ENCODE measurements at places on chromosomes 3 and 15.

- no peak for DNase-seq
Observed at GRCh38 chr3:129238945-129239705, 10.3 kb upstream of the COPG1 start.

DNA sequence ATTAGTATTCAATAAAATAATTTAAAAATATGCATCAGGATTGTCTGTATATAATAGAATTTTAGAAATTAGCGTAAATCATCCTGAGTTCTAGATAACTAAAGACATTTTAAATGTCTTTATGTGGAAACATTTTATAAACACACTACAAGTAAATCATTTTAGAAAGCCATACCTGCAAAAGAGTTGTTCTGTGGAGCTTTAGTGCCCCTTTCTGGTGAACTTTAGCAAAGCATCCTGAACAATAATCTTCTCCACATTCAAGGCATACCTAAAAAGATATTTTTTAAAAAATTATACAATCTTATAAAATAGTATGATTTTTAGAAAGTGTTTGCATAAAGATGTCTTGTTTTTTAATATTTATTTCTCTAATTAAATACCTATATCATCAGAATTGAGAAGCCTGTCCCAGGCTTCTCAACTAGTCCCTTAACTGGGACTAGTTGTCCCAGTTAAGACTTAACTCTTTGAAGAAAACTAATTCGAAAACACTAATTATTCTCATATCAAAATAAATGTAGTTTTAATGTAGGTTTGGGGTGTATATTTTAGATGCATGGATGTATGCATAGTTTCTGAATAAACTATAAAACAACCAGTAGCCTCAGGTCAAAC is 29.7 kb downstream of the ZBBX start:
- DNase-seq = no peak

GRCh38 chr3:150090006-150090405 is 119.3 kb upstream of the PFN2 start:
- DNase-seq = no peak

- no peak for DNase-seq
Observed at GRCh38 chr3:150830094-150830681, 67.2 kb upstream of the SIAH2 start.

- DNase-seq = no peak
Observed at GRCh38 chr15:32679298-32679690, 37.8 kb downstream of the SCG5 start.

DNA sequence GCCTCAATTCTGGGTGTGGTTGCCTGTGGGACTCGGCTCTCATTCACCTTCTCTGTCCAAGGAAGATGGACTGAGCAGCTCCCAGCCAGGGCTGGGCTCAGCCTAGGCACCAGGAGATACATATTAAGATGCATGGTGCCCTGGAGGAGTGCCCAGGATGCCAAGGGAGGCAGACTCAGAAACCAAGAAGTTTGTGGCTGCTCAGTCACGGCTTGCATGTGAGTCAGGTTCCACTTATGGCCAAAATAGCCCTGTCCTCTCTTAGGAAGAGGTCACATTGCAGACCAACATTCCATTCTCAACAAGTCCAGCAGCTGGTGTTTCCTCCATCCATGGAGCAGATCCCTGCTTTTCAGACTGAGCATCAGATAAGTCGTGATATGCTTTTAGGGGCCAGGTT is 21.8 kb downstream of the CDCP1 start:
- DNase-seq = no peak

DNA sequence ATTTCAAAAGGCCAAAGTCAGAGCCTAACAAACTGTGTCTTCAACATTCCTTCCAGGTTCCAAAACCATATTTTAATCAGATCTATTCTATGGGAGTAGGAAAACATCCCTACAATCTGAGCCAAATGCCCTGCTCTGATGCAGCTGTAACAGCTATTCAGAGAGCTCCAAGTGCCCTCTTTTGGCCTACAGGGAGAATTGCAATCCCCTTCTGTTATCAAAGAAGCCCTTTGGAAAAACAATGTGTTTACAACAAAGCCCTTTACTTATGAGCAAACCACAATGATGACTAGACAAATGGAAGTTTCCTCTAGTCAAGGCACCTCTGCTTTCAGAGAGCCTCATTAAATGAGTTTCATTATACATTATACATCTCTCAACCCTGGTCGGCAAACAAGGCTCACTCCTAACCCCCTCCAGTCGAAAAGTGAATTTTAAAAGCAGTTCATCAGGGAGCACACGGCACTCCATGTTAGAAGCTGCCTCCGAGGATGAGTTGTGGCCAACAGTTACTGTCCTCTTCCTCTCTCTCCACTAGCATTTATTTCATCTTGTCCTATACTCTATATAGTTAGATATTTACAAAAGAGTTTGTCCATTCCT is 42.6 kb upstream of the TMCO5A start:
- peak; percentile 37 for DNase-seq

- no peak for DNase-seq
Observed at GRCh38 chr3:119357190-119357589, 63.0 kb downstream of the ARHGAP31 start.

DNA sequence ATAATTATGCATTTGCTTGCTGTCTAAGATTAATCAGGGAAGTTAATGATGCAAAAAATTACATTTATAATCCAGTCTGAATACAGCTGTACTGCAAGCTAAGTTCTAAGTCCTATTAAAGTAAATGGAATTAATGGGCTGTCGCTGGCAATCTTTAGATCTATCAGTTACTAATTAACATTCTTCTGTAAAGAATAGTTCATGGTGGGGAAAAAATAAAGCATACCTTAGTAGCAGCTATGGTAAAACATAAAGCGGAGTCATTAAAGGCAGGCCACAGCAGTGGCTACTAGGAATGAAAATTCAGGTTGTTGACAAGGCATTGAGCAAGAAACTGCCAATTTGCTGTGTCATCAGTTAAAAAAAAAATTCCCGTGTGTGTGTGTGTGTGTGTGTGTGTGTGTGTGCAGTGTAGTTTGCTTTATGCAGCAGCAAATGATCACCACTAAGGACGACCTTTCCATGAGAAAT is 129.8 kb downstream of the ZNF385D start:
- DNase-seq = peak; percentile 21

GRCh38 chr3:162738784-162739183 is 1242.2 kb downstream of the OTOL1 start:
- DNase-seq = no peak

- DNase-seq = no peak
Observed at GRCh38 chr3:124512881-124513609, 217.2 kb upstream of the UMPS start.

DNA sequence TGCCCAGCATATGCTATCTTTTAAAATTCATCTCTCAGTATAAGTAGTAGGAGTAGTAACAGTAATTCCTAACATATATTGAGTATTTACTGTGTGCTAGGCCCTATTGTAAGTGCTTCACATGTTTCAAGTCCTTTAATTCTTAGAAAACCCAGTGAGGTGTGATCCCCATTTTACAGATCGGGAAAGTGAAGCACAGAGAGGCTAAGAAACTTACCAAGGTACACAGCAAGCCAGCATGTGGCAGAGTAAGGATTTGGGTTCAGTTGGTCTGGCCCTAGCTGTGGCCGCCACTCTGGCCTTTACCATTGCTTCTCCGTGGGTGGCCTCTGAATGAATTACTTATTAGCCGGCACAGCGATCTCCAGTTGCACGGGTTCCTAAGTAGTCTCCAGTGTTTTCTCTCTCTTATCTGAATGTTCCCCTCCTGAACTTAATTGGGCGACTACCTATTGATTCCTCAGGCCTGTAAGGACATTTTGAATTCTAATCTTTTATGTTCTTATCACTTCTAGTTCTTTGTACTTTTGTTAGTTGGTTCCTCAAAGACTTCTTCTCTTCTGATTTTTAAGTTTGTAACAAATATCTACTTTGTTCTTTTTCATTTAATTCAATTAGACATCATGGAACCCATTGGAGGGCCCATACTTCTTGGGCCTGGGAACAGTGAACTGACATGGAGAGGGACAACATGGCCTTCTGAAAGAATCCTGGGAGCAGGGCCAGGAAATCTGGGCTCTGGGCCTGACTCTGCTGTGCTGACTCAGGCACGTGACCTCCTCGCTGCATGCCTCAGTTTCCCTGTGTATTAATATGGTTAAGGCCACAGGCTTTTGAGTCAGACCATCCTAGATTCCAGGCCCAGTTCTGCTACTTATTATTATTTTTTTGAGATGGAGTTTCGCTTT is 11.6 kb downstream of the CLCN2 start:
- DNase-seq = no peak

DNA sequence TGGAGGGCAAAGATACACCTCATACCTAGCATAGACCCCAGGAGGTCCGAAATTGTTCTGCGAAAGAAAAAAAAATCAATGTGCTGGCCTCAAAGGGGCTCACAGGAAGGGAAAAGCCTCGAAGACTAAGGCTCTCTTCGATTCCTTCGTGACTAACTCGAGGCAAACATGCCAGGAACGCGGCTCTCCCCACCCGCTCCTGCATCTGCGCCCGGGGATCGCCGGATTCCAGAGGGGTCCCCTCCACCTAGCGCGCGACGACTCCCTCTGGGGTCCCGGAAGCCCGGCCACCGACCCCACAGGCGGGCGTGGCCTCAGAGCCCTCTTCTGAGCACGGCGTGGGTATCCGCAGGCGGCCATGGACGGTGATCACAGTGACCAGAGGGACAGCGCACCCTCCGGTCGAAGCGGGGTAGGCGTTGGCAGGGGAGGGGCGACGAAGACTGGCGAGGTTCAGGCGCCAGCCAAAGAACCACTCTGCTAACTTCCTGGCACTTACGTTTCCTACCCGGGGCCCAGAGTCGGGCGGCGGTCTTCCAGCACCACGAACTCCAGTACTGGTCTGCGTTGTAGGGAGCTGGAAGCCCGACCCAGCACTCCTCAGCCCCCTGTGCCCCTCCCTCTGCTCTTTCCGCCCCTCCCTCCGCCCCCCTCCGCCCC is 515 bp upstream of the EIF3J start:
- DNase-seq = peak; percentile 43

- DNase-seq = no peak
Observed at GRCh38 chr3:182235504-182235903, 523.8 kb downstream of the SOX2 start.

DNA sequence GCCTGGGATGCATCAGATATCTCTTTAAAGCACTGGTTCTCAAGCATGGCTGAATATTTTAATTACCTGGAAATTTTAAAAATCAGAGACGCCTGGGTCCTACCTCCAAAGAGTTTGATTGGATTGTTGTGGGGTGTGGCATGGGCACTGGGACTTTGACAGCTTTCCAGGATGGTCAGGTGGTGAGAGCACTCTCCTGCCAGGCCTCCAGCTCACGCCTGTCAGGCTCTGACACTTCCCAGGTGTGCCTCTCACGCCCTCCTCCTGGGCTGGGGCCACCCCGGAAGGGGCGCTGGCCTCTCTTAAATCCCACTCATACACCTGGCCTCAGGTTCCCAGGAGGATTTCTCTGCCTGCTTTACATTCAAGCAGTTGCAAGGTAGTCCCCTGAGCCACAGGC is 48.5 kb downstream of the AMOTL2 start:
- DNase-seq = no peak

DNA sequence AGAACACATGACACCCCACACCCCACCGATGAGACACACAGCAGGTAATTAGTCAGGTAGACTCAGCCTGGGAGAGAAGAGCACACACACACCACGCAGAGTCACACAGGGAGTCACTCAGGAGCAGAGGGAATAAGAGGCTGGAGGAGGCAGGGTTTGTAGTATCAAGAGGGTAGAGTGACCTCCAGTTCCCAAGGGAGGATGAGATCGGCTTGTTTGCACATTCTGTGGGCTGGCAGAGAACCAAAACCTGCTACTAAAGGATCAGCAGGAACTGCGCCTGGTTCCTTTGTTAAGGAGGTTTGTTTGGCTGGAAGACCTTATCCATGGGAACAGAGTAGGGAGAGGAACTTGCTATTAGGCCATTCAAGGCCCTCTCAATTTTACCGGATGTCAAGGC is 281.4 kb upstream of the SLCO3A1 start:
- DNase-seq = no peak

DNA sequence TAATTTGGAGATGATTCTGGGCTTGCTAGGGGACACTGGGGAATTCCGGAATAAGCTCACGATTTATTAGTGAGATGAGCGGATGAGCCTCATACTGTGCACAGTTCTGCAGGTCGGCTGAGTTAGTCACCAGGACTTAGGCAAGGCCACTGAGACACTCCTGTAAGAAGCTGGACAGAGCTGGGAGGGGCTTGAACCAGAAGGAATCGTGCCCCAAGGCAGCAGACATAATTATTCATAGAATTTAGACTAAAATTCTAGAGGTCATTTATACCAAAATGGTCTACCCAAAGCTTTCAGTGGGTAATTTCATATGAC is 121.4 kb downstream of the VGLL4 start:
- no peak for DNase-seq

DNA sequence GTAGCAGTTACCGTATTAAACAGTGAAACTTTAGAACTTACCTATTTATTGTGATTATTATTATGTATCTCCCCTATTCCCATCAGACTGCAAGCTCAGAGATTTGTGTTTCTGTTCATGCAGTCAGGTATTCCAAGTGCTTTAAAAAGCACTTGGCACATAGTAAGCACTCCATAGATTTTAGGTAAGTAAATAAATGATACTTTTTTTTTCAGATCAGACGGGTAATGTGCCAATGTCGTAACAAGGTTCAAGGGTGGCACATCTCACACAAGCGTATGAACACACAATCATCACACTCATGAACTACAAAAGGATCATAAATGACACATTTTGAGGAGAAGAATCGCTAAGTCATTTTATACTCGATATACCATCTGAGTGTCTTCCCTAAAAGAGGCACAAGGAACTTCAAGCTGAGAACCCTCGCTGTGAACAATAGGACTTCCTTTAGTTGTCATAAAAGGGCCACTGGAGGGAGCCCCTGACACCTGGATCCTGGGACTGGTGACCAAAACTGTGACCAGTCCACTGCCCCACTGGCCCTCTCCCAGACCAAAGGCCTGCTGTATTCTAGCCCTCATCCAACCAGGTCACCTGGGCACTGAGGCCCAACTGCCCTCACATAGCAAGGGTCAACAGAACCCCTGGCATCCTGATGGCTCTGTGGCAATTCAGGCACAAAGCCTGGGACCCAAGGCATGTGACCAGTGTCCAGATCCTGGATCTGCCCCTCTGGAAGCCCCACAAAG is 32.1 kb downstream of the KIF9 start:
- no peak for DNase-seq

DNA sequence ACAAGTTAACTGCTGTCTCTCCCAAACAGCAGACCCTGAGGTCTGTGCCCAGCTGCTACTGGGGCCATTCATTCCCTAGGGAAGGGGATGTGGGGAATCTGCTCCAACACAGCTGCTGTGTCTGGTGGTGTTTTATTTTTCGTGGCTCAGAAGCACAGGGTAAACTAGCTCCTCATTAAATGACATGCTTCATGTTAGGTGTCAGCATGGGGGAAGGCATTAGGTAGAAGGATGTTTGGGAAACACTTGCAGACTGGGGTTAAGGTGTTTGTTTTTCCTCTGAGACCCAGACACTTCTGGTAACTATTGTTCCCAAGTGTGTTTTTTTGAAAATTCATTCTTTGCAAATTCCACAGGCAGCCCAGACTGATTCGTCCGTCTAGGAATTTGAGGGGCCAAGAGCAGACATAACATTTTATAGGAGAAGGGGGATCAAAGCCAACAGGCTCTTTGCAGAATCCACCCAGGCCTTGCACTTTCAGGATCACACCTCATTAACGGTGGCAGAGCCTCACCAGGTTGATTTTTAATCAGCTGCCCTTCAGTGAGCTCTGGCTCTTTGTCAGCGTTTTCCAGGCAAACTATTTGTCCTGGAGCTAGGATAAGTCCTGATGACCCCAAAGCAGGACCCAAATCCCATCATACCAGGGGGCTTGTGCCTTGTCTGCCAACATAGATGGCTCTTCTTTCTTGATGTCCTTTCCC is 65.4 kb upstream of the ITGA11 start:
- no peak for DNase-seq

- DNase-seq = no peak
Observed at GRCh38 chr3:19348941-19349564, 200.7 kb downstream of the KCNH8 start.

Measured in AG04450 (cell line).